ENCODE measurements at places on chromosomes 5 and 9.

GRCh38 chr9:130371196-130371966 is 73.4 kb upstream of the ASS1 start:
- H3K27me3 ChIP-seq: peaks cover 26% of the 10 kb centered on the region
- no peaks in the 10 kb centered on the region for H3K36me3 ChIP-seq
- no peak overlapping the region for H3K27ac ChIP-seq

DNA sequence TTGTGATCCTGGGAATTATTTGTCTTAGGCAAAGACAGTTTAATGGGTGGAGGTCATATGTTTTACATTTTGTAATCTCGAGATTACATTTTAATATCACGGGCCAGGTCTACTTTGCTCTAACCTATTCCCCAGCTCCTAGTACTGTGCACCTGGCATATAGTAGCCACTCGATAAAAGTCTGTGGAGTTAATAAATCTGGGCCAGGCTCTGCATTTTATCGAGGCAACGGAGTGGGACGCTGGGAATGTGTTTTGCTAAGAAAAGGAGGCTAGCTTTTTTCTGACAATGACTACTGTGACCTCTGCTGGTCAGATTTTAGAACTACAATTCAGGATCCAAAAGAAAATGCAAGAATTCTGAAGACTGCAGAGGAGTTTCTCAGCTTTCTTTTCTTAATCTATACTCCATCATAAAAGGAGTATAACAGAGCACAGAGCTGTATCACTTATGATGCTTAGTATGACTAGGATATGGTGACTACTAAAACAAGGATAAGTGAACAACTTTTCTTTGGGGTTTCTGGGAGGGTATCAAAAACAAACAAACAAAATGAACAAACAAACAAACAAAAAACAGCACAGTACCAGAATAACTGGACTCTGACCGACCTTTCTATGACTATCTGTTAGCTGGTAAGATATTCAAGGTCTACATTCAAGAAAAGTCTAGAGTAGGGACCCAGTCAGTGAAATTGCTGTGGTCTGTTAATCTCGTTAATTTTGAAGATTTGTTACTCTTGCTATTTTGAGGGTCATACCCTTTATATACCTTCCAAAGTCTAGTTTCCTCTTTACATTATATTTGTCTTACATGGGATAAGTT is 46.1 kb upstream of the CER1 start:
- H3K4me1 ChIP-seq: no peaks in the 10 kb centered on the region
- H3K27ac ChIP-seq: no peak overlapping the region
- DNase-seq: peak; percentile 41

DNA sequence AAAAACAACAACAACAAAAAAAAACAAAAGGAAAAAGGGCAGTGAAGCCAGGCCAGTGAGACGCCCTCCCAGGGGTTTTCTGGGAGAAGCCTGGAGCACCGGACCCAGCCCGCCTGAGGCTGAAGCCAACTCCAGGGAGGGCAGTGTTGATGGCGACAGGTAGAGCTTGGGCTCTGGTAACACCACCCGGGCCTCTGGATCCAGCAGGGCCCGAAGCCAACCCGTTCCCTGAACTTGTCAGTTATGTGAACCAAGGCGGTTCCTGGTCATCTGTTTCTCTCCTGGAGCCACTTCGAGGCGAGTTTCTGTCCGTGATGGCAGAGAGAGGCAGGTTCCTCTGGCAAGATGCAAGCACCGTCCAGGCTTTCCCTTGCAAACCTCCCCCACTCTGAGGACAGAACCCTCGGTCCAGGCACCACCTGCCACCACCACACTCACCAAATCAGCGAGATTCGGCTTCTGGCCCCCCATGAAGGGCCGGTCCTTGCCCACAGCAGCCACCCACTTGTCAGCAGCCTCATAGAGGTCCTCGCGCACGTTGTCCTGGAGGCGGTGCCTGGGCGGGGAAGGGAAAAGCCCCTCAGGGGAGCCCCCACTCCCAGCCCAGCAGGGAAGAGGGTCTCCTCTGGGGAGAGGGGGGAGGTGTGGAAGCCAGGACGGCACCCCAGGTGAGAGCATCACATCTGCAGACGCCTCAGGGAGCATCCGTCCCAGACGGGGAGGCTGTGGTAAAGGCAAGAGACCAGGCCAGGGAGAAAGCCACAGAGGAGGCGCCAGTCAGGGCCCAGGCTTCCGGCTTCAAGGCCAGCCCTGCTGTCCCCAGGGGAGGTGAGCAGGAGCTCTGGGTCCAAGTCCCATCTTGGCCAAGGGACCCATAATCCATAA is 5.4 kb downstream of the PTGES2 start:
- no peaks in the 10 kb centered on the region for H3K27me3 ChIP-seq
- H3K4me3 ChIP-seq: no peak overlapping the region
- peaks cover 25% of the 10 kb centered on the region for H3K4me1 ChIP-seq
- H3K36me3 ChIP-seq: no peaks in the 10 kb centered on the region

- no peaks in the 10 kb centered on the region for H3K36me3 ChIP-seq
- no peak overlapping the region for H3K4me3 ChIP-seq
- H3K27ac ChIP-seq: peak overlapping the region; percentile 75
- peaks cover 6% of the 10 kb centered on the region for H3K27me3 ChIP-seq
These were observed 95.1 kb downstream of the BRINP1 start for GRCh38 chr9:119273984-119274665.

DNA sequence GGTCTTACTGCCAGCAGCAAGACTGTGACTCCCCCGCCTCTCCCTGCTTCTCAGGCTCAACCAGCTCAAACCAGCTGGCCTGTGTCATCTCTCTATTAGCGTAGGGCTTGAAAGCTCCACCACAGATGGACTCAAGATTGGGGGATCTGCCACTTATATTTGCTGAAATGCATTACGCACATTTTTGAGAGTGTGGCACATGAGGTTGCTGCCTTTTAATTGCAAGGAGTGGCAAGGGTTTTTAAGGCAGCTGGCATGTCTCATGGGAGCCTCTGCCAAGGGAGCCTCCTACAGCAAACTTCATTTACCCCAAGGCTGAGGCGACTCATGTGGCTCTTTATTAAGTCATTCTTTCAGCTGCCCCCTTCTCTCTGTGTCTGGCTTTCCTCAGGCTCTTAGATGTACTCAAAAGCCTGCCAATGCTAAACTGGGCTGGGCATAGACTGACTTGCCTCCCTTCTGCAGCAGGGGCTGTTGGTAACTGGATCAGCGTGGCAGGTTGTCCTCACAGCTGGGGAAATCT is 219.3 kb downstream of the SMARCA2 start:
- no peak overlapping the region for H3K4me3 ChIP-seq
- no peaks in the 10 kb centered on the region for H3K27me3 ChIP-seq
- peaks cover 27% of the 10 kb centered on the region for H3K4me1 ChIP-seq
- no peak overlapping the region for H3K27ac ChIP-seq

DNA sequence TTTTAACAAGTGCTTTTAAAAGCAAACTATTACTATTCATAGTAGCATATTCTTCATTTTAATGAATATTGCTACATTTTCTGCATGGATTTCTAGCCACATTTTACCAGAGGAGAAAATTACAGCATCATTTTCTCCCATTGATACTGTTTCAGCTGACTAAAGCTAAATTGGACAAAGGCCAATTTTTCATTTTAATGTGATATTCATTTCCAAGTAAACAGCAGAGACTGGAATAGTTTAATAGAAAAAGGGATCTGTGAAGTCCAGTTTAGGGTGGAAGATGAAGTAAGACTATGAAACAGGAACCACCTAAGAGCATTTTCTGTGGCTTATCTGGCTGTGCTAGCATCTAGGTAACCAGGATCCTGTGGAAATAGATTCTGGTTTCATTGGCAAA is 128.1 kb downstream of the GIN1 start:
- no peaks in the 10 kb centered on the region for H3K27me3 ChIP-seq
- no peak for DNase-seq
- H3K27ac ChIP-seq: no peak overlapping the region
- H3K36me3 ChIP-seq: peaks cover 9% of the 10 kb centered on the region
- H3K4me3 ChIP-seq: no peak overlapping the region
- H3K4me1 ChIP-seq: no peaks in the 10 kb centered on the region

- no peak for DNase-seq
- no peak overlapping the region for H3K4me3 ChIP-seq
- no peak overlapping the region for H3K27ac ChIP-seq
- H3K4me1 ChIP-seq: peaks cover 44% of the 10 kb centered on the region
- H3K27me3 ChIP-seq: no peaks in the 10 kb centered on the region
- H3K36me3 ChIP-seq: peaks cover 7% of the 10 kb centered on the region
These were observed 2.6 kb downstream of the TSTD2 start for GRCh38 chr9:97630591-97630990.

- H3K4me1 ChIP-seq: peaks cover 7% of the 10 kb centered on the region
- no peak for DNase-seq
- no peak overlapping the region for H3K4me3 ChIP-seq
- H3K27ac ChIP-seq: no peak overlapping the region
- H3K27me3 ChIP-seq: peaks cover 11% of the 10 kb centered on the region
- H3K36me3 ChIP-seq: no peaks in the 10 kb centered on the region
These were observed 207.8 kb upstream of the TARS1 start for GRCh38 chr5:33232731-33233505.

- H3K4me1 ChIP-seq: peaks cover 11% of the 10 kb centered on the region
- peak; percentile 39 for DNase-seq
- no peak overlapping the region for H3K4me3 ChIP-seq
- H3K36me3 ChIP-seq: peaks cover 34% of the 10 kb centered on the region
These were observed 26.2 kb downstream of the CARNMT1 start for GRCh38 chr9:75001719-75002421.

GRCh38 chr5:1736889-1737711 is 62.5 kb downstream of the MRPL36 start:
- H3K4me1 ChIP-seq: no peaks in the 10 kb centered on the region
- no peak overlapping the region for H3K4me3 ChIP-seq
- H3K27ac ChIP-seq: no peak overlapping the region
- no peaks in the 10 kb centered on the region for H3K36me3 ChIP-seq
- DNase-seq: no peak

DNA sequence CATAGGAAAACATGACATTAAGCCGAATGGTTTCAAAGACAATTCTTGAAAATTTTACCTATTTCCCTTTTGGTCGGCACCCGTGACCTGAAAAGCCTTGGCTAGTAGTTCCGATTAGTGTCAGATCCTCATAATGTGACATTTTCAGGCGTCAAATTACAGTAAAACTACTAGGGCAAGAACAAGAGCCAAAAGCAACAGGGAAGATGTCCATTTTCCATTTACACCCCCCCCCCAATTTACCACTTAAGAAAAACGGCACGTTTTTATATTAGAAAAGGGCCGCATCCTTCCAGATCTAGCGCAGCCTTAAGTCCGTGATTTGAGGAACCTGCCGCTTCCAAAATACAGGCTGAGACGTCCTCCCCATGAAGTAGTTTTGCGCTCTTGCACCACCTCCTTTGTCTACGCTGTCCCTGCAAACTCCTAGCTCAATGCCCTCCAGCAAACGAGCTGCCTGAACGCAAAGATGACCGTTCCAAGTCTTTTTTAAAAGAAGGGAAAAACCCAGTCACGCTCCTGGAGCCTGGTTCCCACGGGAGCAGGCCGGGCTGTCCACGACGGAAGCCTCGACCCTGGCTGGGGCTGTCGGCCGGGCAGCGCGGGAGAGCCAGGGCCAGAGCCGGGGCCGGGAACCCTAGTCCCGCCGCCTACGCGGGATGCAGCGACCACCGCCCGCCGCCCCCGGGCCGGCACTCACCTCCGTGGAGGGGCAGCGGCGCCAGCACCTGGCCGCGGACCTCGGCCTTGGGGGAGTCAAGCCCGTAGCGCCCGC is 616 bp downstream of the RNF130 start:
- peaks cover 13% of the 10 kb centered on the region for H3K36me3 ChIP-seq
- no peak for DNase-seq
- peaks cover 23% of the 10 kb centered on the region for H3K27me3 ChIP-seq
- H3K4me3 ChIP-seq: peak overlapping the region; percentile 98
- peak overlapping the region; percentile 97 for H3K27ac ChIP-seq
- H3K4me1 ChIP-seq: peaks cover 33% of the 10 kb centered on the region

DNA sequence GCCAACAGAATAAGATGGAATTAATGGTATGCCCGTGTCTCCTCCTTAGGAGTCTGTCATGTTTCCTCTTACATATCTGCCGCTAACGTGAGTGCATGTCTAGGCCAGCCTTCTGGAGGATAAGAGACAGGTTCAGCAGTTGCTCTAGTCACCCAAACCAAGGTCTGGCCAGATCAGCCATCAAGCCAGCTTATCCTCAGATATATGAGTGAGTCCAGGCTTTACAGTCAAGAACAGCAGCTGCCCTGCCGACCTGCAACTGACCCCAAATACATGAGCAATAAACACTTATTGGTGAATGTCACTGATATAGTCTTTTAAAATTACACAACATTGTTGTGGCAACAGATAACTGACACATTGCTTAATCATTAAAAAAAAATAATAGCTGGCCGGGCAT is 123.5 kb downstream of the TSSK1B start:
- no peak for DNase-seq
- no peaks in the 10 kb centered on the region for H3K4me1 ChIP-seq
- H3K36me3 ChIP-seq: no peaks in the 10 kb centered on the region

DNA sequence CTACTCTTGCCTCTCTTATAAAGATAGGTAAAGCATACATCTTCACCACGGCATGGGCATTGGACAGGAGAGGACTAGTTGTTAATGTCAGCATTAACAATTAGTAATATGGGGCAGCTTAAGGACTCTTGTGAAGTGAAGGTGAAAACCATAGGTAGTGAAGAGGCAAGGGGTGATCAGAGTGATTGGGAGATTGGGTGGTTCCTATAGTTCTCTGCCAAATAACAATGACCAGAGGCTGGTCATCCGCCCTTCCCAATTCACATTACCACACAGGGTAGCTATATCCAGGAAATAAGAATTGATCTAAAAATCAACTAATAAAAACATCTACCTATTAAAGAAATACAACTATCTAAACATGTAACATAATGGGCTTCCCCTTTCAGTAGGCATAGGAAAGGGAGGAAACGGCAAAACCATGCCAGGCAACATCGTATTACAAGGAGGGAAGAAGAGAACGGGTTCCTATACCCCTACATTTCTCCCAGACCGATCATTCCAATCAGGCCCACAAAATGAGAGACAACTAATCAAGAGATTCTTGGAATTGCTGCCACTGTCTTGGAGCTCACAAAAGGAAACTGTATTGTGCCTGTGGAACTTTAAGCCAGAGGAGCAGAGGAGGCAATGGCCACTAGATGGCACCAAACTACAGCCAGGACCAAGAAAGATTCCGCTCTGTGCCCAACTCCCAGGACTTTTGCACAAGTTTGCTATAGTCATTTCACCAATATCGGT is 121.6 kb downstream of the FBXL17 start:
- no peaks in the 10 kb centered on the region for H3K36me3 ChIP-seq
- H3K4me1 ChIP-seq: peaks cover 20% of the 10 kb centered on the region
- peak overlapping the region; percentile 71 for H3K27ac ChIP-seq
- peak; percentile 73 for DNase-seq

- H3K27me3 ChIP-seq: no peaks in the 10 kb centered on the region
- H3K4me1 ChIP-seq: peaks cover 10% of the 10 kb centered on the region
- no peak overlapping the region for H3K27ac ChIP-seq
These were observed 31.4 kb downstream of the C6 start for GRCh38 chr5:41181691-41182564.

DNA sequence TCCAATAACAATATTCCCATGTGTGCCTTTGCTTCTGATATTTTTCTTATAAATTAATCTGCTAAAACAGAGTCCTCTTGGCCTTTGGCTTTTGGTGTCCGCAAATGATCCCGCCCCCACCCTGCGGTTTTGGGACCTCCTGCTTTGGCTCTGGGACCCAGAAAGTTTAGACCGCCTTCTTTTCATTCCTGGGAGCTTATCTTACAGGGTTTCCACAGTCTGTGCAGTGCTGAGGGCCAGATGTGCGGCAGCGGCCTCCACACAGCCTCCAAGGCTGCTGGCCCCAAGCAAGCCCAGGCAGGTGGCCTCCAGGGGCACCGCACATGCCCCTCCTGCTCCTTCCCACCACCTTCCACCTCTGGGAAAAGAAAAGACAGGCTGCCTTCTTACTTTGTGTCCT is 191.5 kb downstream of the ERCC6L2 start:
- no peak overlapping the region for H3K4me3 ChIP-seq
- no peak for DNase-seq

- H3K27ac ChIP-seq: no peak overlapping the region
- DNase-seq: no peak
- peaks cover 3% of the 10 kb centered on the region for H3K27me3 ChIP-seq
- no peaks in the 10 kb centered on the region for H3K36me3 ChIP-seq
- no peak overlapping the region for H3K4me3 ChIP-seq
- peaks cover 46% of the 10 kb centered on the region for H3K4me1 ChIP-seq
These were observed 379.3 kb downstream of the PLK2 start for GRCh38 chr5:58080573-58080972.

Measured in nephron progenitor cell (in vitro differentiated cells).